Lower lobe of right lung (tissue), 2 donors: ENCODE measurements at places on chromosomes 5 and 9.

DNA sequence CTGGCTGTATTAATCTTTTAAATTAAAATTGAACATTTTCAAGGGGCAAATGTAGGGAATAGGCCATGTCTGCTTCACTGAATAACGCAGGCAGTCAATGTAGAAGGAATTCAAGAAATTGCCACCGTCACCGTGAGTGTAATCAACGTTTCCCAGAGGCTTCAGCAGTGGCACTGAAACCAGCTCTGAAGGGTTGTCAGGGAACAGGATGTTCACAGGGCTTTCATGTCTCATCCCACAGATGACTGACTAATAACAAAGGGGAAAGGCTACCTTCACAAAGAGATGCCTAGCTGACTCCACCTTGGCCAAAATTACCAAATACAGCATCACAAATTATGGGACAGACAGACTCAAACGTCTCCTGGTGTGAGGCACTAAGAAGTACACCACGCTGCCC lies 70.4 kb upstream of the SIMC1 start:
- DNase-seq = no peak

DNA sequence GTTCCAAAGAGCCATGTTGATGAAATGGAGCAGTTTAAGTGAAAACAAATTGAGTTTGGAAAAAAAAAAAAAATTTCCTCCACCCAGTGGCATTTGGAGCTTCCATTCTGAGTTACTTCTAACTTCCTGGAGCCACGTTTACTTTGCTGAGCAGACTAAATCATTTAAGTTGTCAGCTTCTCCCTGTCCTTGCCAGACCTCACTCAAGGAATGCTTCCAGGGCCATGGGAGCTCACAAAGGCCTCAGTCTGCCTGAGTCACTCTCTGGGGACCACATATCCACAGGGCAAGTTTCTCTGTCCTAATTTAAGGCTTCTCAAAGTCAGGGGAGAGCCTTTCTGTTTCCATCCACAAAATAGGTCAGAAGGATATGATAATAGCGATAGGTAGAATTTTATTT lies 210.3 kb upstream of the TNC start:
- no peak for DNase-seq

DNA sequence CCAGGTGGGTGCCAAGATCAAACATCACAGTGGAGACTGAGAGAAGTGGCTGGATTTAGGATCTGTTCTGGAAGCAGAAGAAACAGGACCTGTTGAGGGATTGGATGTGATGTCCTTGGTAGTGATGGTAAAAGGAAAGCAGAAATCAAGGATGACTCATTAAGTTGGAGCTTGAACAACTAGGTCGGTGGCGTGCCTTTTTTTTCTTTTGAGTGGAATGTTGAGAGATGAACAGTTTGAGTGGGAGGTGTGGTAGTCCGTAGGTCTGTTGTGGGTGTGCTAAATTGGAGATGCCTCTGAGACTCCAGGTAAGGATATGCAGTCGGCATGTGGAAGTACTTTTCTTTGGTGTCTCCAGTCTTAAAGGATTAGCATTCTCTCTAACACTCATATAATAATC lies 92.1 kb upstream of the IL12B start:
- no peak for DNase-seq

DNA sequence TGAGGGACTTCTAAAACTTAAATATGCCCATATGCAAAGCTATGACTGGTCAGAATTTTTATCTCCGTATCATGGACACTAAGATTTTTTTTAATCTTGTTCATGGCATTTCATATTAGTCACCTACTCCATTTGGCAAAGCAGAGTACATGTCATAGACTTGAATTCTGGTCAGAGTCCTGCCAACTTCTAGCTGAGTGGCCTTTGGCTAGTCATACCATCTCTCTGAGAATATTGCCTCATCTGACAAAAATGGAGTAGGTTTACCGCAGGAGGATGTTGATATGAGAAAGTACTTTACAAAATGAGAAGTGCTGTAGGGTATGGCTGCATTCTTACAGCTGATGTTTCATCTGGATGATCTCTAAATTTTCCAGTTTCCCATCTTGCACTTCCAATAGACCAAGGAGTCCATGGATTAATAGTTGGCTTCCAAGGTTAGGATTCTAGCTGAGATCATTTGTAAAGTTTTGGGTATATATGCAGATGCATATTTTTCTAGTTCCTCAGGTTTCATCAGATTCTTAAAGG lies 150.8 kb upstream of the NR3C1 start:
- DNase-seq = no peak

DNA sequence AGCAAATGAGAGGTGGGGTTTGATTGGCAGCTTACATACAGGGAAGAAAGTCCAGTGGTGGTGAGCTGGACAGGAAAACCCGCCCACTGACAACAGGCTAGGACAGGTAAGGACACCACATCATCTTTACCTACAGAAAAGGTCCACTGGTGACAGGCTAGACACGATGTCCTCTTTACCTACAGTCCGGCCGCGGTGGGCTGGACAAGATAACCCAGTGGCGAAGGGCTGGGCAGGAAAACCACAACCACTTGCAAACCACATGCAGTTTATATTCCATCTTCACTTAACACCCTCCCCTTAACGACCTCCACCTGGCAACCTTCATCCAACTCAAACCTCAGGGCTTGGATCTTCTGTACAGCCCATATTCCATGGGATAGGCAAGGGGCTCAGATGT lies 5.0 kb upstream of the NIPAL4 start:
- no peak for DNase-seq

DNA sequence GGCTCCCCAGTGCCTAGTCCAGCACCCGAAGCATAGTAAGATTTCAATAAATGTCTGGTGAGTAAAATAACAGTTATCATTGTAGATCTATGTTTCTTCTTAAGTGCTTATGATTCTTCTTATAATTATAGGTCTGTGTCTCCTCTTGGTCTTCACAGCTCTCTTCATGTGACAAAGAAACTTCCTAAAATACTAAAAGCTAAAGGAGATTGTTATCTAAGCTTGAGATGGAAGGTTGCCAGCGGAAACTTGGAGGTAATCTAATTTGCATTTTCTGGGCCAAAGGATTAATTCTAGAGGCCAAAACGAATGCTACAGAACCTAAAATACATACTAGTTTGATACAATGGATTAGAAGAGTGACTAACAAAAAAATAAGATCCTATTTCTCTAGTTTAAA lies 13.6 kb upstream of the ARHGAP26 start:
- DNase-seq = no peak

GRCh38 chr9:11757408-11757807 lies 935.8 kb upstream of the TYRP1 start:
- no peak for DNase-seq

GRCh38 chr5:141762790-141763368 lies 80.8 kb upstream of the ARAP3 start:
- no peak for DNase-seq

- no peak for DNase-seq
Measured at GRCh38 chr5:154223320-154223719, 32.8 kb downstream of the GALNT10 start.

DNA sequence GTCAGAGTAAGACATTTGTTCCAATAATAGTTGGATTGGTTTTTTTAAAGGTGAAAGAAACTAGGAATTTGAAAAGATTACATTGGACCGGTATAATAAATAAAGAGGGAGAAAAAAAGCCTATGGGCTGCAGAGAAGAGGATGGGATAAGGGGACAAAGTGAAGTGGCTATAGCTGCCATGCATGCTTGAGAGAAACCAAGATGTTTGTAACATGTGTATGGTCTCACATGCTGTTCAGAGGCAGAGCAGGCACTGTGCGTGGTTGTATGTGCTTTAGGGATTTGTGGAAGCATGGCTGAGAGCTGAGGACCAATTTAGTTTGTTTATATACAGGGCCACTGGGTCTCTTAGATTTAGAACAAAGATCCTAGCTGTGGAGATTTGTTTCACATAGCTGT lies 32.7 kb downstream of the LNPEP start:
- DNase-seq = no peak

GRCh38 chr5:14161825-14162556 lies 18.8 kb downstream of the TRIO start:
- no peak for DNase-seq

- no peak for DNase-seq
Measured at GRCh38 chr9:6592791-6593190, 52.7 kb downstream of the GLDC start.

GRCh38 chr9:38137342-38137741 lies 68.3 kb upstream of the SHB start:
- DNase-seq = no peak

DNA sequence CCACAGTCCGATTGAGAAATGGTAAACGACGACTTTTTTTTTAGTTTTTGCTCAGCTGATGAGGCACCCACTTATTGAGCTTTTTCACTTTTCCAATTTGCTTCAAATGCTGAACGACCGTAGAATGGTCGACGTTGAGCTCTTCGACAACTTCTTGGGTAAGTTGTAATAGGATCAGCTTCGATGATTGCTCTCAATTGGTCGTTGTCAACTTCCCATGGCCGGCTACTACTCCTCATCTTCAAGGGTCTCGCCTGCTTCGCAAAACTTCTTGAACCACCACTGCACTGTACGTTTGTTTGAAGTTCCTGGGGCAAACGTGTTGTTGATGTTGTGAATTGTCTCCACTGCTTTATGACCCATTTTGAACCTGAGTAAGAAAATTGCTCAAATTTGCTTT lies 35.7 kb downstream of the NSD1 start:
- DNase-seq = no peak

- no peak for DNase-seq
Measured at GRCh38 chr5:137395011-137395755, 103.9 kb downstream of the SPOCK1 start.

- DNase-seq = no peak
Measured at GRCh38 chr9:115099901-115100300, 18.1 kb downstream of the TNC start.

GRCh38 chr5:74085186-74085585 lies 459.2 kb downstream of the ARHGEF28 start:
- DNase-seq = no peak

- DNase-seq = no peak
Measured at GRCh38 chr5:113176196-113176595, 199.6 kb downstream of the DCP2 start.

GRCh38 chr9:5764130-5764868 lies 68.6 kb downstream of the ERMP1 start:
- no peak for DNase-seq

DNA sequence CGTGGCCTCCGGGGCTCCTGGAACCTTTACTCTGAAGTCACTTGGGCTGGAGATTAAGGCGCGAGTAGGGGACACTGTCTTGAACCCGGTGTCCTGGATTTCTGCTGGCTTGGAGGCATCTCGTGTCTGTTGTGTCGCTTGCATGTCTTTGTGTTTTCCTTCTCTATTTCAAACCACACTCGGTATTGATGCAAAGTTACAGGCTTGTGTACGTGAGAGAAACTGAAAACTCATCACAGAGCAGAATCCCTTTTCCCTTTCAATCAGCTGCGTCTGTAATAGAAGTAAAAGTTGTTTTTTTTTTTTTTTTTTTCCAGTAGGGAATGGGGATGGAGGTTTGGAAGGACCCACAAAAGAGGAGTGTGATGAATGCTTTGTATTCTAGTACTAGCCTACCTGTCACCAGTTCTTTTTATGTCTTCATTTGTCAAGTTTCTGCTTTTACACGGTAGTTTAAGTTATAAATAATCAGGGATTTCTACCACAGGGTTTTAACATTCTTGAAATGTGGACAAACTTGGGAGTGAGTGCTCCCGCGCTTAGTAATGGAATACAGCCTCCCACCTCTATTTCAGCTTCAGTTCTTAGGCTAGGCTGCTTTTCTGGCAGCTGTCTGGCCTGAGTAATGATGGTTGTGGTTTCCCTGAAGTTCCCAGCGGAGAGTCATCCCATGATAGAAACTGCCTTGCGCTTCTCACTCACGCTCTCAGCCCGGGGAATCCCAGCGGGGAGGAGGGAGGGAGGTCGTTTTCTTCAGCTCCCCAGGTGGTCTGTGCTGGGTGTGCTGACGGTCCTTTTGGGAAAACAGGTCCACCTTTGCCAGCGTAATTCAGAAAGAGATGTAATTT lies 763 bp downstream of the TJP2 start:
- no peak for DNase-seq

DNA sequence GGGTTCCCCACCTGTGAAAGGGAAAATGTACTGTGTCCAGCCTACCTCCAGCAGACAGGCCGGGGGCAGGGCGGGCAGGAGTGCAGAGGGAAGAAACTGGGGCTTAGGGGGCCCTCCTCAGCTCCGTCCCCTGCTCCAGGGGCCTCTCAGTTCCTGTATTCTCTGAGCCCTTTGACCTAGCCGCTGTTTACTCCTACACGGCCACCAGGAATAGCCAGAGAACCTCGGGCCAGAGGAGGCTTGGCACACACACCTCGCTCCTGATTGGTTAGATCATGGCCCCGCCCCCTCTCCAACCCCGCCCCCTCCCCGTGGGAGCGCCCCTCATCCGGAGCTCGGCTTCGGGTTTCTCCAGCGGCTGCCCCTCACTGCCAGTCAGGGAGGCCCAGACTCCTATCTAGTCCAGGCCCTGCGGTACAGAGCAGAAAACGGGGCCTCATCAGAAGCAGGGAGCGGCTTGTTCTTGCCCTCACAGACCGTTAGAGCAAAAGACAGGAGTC lies 2.2 kb downstream of the ST6GALNAC6 start:
- peak; percentile 83 for DNase-seq
